ENCODE measurements at places on chromosomes 7 and 10.
A peak's percentile ranks its signal among the peaks of the same experiment; 100 is the strongest.

DNA sequence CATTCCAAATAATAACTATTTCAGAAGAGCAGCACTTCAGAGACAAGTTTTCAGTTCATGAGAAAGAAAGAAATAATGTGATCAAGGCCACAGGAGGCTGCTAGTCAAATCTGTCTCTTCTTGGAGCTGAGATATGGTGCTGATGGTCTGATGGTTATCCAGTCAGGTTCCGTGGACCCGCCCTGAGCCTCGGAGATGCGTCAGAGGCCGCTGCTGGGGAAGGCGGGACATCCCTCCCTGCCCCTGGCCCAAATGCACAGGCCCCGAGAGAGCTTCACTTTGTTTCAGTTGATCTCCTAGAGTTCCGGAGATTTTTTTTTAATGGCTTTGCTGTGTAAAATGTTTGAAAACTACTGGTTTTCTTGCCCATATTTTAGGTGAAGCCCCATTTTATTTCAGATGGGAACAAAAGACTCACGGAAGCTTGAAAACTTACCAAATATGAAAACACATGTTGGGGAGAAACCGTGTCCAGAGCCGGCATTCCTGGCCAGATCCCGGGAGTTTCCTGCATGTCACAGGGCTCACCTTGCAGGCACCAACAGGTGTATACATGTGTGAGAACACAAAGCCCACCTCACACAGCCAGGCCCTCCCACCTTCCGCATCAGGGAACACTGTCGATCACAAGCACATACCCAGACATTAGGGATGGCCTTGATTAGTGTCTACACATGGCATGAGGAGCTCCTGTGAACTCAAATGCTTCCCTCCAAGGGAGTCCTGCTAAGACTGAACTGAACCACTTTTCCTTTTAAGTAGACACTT lies 499.0 kb downstream of the TCERG1L start:
- DNase-seq: no peak

DNA sequence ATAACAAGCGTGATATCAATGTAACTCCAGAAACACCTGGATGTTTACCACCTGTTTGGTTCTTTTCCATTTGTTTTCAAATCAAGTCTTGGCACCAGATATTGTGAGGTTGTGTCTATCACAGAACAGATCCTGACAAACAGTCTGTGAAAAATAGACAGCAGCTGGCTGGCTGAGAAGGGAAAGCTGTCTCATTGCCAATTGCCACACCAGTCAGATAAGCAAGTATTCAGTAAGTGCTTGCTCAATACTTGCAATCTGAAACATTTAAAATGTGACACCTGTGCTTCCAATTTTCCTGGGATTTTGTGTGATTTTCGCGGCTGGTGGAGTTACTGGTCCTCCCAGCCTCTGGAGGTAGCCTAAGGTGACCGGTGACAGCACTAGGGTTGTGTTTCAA lies 147.9 kb upstream of the MYO3A start:
- no peak for DNase-seq

DNA sequence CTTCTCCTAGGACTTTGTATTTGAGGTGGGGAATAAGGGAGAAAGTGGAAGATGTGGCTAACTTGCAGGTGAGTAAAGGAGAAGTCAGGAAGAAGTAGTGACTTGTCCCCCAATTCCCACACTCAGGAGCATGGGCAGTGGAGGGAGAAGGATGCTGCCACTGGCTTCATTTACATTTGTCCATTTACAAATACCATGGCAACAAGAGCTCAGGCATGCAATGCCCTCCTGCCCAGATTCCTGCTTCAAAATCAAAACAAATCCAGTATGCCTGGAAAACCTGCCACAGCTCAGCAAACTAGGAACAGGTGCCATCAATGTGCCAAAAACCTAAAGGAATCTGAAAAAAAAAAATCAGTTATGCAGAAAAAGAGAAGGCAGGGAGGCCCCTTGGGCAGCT lies 139.9 kb downstream of the KCNMA1 start:
- DNase-seq: no peak

DNA sequence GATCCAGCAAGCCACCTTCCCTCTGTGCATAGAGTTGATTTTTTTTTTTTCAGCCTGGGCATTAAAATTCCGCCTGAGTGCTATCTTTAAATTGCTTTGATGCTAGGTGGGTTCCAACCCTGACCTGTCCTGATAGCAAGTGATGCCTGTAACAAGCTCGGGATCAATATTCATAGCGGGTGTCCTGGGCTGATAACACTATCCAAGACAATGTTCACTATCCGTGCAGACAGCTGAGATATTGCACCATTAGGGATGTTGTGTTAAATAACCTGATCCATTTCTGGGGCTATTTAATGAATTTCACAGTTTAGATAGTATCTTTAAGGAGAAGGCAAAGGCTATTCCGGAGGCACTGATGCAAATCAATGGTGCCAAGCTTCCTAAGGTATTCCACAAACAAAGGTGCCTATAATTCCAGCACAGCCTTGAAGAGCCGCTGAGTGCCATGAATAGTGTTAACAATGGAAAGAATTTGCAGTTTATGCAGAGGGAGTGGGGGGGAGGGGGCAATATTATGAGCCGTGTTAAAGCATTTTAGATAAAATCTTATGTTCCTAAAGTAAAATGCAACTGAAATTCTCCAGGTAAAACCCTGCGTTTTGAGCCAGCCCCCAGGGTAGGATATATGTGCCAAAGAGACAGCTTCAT lies 4.2 kb upstream of the NKX1-2 start:
- no peak for DNase-seq

GRCh38 chr7:158054611-158055010 lies 533.0 kb downstream of the PTPRN2 start:
- no peak for DNase-seq

GRCh38 chr10:78292982-78293865 lies 259.6 kb downstream of the RPS24 start:
- no peak for DNase-seq

DNA sequence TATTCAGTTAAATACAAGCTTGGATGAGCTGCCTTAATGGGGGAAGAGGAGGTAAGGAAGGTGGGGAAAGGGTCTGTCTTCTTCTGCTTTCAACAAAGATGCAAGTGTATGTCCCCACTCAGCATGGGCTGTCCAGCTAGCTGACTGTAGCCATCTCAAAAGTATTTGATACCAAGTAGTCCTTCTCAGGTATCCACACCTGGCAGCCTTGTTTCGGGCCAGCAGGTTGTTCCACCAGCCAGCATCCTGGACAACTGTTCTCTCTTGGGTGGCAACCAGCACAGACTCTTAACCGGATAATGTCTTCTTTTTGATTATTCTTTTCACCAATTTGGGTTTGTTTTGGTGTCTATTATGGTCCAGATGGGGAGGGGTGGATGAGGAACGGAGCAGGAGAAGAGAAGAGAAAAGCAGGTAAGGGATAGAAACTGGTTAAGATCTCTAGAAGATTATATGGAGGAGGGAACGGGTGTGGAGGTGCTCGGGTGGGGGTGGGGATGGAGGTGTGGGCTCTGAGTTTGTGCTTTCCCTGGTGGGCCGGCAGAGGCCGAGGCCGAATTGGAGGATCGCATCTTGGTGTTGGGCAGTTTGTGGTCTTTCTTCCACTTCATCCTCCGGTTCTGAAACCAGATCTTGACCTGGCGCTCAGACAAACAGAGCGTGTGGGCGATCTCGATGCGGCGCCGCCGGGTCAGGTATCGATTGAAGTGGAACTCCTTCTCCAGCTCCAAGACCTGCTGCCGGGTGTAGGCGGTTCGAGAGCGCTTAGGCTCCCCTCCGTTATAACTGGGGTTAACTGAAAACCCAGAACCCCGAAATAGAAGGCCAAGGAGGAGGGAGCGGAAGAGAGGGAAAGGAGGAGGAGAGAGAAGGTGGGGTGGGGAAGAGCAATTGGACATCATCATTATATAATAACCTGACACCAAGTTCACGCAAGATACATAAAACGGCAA lies 1.5 kb downstream of the HOXA4 start:
- no peak for DNase-seq

- DNase-seq: no peak
Observed at GRCh38 chr10:11894381-11895107, 71.4 kb downstream of the PROSER2 start.

- DNase-seq: no peak
Observed at GRCh38 chr10:111151595-111152307, 74.9 kb downstream of the ADRA2A start.

- DNase-seq: no peak
Observed at GRCh38 chr7:135925210-135925609, 51.9 kb downstream of the MTPN start.

DNA sequence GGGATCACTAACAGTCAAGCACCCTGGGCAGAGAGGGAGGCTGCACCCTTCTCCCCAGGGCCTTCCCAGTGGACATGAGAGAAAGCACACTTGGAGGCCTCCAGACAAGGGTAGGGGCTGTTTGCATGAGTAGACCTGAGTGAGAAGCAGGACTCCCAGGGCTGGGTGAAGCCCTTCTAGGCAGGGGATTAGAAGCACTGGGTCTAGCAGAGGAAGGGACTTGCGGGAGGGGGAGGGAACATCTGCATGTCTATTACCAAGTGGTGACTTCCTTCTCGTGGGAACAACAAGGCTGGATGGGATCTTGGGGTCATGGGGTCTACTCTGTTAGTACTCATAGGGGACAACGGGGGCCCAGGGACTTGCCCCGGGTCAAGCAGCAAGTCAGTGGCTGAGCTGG lies 67.8 kb downstream of the EMX2 start:
- DNase-seq: no peak

GRCh38 chr7:70553364-70553763 lies 578.6 kb upstream of the GALNT17 start:
- no peak for DNase-seq

DNA sequence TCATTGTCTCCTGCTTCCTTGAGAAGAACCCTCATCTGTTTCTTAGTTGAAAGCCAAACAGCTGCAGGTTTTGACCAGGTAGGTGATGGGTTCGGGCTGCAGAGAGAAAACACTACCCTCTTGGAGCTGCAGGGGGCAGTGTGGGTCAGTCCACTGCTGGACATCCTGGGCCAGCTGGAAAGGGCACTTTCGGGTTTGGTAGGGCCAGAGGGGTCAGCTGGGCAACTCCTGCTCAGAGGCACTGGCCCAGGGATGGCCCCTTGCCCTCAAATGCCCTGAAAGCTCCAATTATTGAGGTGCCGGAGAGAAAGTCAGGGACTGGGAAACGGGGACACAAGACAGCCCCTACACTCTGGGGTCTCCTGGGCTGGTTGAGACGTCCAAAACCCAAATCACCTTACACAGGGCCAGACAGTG lies 90.7 kb downstream of the MKI67 start:
- no peak for DNase-seq

- peak; percentile 15 for DNase-seq
Observed at GRCh38 chr7:36208426-36208825, 55.4 kb downstream of the EEPD1 start.

GRCh38 chr10:6195846-6196245 lies 6.9 kb upstream of the PFKFB3 start:
- no peak for DNase-seq

DNA sequence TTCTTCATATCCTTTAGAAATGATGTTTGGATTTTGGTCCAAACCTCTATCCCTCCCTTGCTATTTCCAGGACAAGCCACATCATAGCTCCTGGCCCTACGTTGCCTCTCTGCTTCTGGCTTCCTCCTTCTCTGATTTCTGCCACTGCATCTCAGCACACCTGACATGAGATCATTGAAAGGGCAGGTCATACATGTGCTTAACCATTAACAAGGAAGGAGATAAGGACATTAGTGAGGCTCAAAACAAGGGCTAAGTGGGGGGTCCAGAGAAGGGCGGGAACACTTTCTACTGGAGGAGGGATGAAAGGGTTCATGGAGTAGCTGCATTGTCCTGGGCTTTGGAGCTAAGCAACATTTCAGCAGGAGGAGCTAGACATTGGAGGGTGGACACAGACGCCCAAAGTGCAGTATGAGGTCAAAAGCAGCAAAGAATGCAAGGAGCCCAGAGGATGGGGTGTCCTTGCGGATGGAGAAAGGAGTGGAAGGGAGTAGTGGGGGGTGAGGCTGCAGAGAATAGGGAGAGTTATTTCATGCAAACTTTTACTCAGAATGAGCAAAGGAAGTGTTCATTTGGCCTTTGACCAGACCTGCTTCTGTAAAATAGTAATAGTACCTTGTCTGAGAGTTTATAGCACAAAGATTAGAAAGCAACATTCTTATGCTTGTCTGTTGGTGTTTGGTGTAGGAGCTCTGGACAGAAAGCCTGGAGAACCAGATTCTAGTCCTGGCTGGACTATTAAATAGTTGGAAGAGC lies 102.4 kb upstream of the CREB5 start:
- no peak for DNase-seq

DNA sequence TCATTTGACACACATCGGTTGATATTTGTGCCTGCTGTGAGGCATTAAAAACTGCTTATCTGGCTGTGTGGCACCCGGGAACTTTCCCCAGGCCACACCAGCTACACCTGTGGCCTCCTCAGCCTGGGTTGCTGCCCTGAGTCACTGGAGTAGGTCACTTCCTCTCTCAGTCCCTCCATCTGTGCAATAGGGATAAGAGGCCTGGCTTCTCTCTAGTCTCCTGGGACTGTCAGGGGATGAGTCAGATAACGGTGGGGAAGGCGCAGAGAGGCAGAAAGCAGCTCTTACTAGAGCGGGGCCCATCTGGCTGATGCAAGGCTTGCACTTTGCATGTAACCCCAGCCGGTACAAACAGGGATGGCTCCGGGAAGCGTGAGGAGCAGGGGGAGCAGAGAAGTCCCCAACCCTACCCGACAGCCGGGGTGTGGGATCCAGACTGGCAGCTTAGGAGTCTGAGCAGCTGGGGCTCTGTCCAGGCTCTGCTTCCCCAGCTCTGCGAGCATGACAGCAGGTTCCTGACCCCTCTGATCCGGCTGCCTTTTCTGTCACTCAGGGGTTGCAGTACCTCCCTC lies 34.0 kb downstream of the DNAJB12 start:
- DNase-seq: peak; percentile 63

DNA sequence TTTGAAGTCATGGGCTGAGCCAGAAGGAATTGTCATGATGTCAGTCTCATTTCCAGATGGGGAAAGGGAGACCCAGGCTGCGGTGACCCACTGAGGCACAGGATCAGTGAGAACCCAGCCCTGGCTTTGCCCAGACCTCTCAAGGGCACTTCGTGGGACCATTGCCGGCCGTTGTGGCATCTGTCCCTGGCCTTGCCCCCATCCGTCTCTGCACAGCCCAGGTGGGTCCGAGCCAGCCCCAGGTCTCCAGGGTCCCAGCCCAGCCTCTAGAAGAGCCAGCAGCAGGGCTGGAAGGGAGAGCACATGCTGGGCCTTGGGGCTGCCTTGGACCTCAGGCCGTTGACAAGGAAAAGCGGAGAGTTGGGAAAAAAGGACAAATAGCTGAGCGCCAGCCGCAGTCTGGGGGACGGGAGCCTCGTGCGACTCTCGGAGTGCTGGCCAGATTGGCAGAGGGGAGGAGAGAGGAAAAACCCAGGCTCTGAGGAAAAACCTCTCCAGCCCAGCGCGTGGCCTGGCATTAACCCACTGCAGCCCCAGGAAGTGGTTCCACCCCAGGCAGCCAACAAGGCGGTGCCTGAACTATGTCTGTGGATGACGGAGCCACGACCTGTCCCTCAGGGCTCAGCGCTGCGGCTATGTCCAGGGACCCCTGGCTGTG lies 30.2 kb downstream of the GRIFIN start:
- DNase-seq: no peak

DNA sequence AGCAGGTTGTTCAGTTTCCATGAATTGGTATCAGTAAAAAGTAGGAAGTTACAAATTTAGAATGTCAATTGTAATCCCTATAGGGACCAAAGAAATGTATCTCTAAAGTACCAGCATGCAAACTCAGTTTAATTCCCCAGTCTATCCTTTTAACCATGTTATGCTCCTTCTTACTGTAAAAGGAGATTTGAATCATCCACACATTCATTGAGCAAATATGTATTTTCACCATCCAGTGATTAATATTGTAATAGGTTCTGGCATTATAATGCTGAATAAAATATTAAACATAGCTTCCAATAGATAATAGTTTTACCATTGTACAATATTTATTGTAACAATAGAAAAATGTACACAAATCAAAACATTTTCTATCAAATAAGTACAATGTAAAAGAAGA lies 228.2 kb upstream of the SEMA3A start:
- no peak for DNase-seq

All from bone marrow (tissue), 2 donors.